HEK293T (cell line): ENCODE measurements at places on chromosomes 7 and 10.

GRCh38 chr10:91924212-91925021 lies 847 bp downstream of the BTAF1 start:
- no peak for DNase-seq

GRCh38 chr10:21363092-21363730 lies 162.3 kb downstream of the SKIDA1 start:
- DNase-seq: no peak

- no peak for DNase-seq
Observed at GRCh38 chr10:43188702-43189101, 50.5 kb downstream of the CSGALNACT2 start.

- DNase-seq: no peak
Observed at GRCh38 chr7:152504367-152504766, 68.6 kb upstream of the KMT2C start.

- no peak for DNase-seq
Observed at GRCh38 chr7:121714559-121715303, 158.2 kb upstream of the PTPRZ1 start.

DNA sequence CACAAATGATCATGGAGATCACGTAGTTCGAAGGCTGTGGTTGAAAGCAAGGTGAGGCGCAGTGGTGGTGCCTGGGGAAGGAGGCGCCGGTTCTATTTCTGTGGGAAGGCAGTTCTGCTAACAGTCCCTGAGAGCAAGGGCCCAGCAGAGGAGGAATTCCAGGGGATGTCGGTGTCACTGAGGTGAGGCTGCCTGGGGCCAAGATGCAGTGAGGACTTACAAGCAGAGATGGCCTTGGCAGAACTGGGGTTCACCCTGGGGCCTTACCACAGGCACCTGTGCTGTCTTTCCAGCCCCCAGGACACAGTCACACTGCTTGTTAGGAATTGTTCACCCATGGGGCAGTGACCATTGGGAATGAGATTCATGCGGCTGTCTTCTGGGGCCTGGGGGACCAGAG lies 26.7 kb downstream of the GBX1 start:
- DNase-seq: no peak

DNA sequence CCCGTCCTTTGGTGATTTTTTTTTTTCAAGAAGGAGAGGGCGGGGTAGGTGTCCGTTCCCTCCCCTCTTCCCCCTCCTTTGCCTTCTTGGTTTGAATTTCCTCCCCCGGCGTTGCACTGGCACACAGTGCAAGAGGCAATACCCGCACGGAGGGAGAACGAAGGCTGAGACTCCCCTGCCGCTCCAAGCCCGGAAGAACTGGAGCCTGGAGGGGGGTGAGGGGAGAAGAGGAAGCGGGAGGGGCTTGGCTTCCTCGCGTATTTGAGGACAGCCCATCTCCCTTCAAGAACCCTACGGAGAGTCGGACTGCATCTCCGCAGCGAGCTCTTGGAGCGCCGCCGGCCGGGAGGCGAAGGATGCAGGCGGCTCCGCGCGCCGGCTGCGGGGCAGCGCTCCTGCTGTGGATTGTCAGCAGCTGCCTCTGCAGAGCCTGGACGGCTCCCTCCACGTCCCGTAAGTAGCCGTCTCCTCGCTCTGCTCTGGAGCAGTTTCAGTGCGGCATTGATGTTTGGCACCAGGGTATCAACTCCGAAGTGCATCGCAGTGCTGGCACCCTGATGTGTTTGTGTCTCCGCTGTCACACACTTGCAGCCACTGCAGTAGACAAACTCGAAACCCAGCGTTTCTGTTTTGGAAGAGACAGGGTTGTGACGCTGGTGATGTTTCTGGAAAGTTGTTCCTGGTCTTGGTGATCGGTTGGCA lies at the start of gene CNTNAP2:
Gene CNTNAP2 (plus strand): TSS at position 281 of the 702 bp plus-strand sequence. CDS start 76 bp downstream, at position 357.
- DNase-seq: peak; percentile 54

DNA sequence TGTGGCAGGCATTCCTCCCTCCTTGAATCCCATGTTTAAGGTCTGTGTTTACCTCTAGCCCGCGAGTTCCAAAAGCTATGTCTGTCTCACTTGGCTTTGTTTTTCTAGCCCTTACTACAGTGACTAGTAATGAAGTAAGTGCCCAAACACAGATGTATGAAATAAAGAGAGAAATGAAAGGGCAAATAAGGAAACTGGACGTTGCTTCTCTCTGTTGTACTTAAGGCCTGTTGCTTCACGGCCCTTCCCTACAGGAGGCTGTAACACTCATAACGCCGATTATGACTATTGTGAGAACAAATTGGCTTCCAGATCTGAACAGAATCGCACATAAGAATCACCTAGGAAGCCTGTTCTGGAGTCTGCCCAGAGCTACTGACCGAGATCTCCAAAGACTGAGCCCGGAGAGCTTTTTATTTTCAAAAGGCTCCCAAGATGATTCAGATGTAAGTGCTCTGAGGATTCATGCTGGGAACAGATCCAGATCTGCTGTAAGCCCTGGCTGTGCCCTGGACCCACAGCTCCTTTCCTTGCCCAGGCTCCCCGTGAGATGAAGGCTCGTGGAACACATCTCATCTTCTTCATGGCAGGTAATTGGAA lies 432.6 kb downstream of the SDK1 start:
- DNase-seq: no peak

DNA sequence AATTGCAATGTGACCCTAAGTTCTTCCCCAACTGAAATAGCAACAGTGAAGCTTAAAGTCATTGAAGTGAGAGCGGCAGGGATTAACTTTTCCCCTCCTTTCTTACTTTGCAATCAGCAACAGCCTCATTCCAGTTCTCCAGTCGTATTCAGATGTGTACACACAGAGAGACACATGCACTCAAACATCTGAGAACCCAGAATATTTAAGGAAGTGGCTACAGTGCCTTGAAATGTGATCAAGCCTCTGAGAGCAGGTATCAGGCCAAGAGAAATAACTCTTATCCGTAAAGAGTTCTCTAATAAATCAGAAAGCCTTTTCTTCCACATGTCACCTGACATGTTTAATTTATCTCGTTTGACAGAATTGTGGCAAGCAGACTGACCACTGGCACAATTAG lies 388.9 kb upstream of the NPVF start:
- DNase-seq: no peak

- DNase-seq: no peak
Observed at GRCh38 chr7:15686295-15686956, at the start of gene MEOX2. Gene MEOX2, minus strand, starts transcription at chr7:15686683. Its CDS starts 281 bp downstream, at chr7:15686402.

- DNase-seq: no peak
Observed at GRCh38 chr10:132306864-132307751, 642 bp downstream of the STK32C start.

GRCh38 chr7:30973791-30974604 lies 10.2 kb downstream of the GHRHR start:
- DNase-seq: no peak

GRCh38 chr10:58399410-58399809 lies 14.2 kb downstream of the TFAM start:
- DNase-seq: no peak

GRCh38 chr10:132172091-132173066 lies 14.4 kb upstream of the DPYSL4 start:
- no peak for DNase-seq

DNA sequence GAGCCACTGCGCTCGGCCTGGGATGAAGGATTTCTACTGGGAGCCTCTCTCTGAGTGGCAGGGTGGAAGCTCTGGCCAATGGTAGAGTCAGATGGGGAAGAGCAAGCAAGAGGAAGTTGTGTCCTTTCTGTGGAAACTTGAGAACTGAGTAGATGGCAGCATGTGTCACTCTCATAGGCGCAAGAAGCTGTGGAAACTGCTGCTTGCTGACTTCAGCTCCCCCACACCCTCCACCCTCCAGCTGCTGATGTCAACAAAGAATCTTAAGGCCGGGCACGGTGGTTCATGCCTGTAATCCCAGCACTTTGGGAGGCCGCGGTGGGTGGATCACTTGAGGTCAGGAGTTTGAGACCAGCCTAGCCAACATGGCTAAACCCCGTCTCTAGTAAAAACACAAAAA lies 39.8 kb upstream of the SRGN start:
- DNase-seq: no peak

- DNase-seq: no peak
Observed at GRCh38 chr10:60465801-60466200, 76.1 kb upstream of the ANK3 start.

DNA sequence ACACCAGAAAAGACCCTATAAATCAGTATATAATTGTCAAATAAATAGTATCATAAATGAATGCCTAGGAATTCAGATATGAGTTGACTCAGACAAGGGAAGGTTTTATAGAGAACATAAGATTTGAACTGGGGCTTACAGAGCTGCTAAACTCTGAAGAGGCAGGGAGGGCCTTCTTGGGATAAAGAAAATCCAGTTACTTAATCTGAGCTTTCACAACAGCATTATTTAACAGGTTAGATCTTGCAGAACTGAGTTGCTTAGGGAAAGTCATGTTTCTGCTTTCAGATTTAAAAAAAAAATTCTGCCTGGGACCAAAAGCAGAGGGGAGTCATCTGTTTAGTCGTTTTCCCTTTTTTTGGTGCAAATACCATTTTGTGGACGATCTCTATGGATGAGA lies 594.8 kb upstream of the FZD8 start:
- no peak for DNase-seq

GRCh38 chr10:89521368-89521767 lies 14.0 kb downstream of the SLC16A12 start:
- no peak for DNase-seq

DNA sequence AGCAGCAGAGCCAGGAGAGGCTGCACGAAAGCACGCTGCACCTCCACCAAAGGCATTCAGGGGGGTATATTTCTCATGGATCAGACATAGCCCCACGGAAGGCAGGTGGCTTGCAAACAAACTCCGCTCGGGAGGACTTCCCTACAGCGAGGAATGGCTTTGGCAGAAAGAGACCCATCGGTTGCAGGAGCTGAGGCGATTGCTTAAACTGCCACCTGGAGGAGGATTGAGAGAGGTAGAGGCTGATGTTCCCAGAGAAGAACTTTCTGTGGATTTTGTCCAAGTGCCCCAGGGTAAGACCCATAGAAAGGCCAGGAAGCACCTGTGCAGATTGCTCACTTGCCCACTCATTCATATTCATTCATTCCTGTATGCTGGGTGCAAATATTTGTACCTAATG lies 89.1 kb downstream of the NEUROD6 start:
- DNase-seq: no peak

GRCh38 chr7:49840751-49841405 lies 67.4 kb downstream of the VWC2 start:
- DNase-seq: no peak

DNA sequence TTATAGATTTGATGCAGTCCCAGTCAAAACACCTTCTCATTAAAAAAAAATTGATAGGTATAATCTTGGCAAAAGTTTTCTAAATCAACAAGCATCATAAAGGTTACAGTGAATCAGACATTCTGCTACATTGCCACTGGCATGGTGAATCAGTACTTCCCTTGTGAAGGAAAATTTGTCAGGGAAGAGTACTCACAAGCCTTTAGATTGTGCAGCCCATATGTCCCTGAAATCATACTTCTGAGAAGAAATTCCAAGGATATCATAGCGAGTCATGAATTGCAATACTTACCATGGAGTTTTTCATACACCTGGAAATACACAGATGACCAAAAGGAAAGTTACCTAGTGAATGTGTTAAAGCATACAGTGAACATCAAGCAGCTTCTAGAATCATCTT lies 17.2 kb downstream of the VSTM2A start:
- no peak for DNase-seq

DNA sequence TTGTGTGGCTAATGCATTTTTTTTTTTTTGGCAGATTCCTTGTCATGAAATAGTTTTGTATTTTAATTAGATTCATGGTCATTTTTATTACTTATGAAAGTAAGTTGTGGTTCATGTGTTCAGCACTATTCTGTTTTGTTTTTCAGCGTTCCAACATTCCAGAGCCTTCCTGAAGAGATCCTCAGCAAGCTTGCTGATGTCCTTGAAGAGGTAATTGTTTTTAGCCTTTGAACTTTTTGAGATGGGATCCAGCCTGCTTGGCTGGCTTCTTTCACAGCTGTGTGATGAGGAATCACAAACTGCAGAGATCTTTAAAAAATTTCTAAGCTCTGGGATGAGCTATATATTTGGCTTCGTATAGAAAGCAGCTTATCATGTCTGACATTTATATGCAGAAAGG lies 208.0 kb upstream of the CSTF2T start:
- DNase-seq: no peak

- DNase-seq: no peak
Observed at GRCh38 chr7:107758667-107759066, 14.7 kb downstream of the CBLL1 start.

- no peak for DNase-seq
Observed at GRCh38 chr10:117138838-117139580, 939 bp upstream of the VAX1 start.
